Stimulated activated CD4-positive, alpha-beta T cell treated with anti-CD3 and anti-CD28 coated beads, Interleukin-12 subunit alpha, Interleukin-12 subunit beta, amount 100 ng/mL, for 24 hours (primary cell): ENCODE measurements at places on chromosomes 2 and 18.

DNA sequence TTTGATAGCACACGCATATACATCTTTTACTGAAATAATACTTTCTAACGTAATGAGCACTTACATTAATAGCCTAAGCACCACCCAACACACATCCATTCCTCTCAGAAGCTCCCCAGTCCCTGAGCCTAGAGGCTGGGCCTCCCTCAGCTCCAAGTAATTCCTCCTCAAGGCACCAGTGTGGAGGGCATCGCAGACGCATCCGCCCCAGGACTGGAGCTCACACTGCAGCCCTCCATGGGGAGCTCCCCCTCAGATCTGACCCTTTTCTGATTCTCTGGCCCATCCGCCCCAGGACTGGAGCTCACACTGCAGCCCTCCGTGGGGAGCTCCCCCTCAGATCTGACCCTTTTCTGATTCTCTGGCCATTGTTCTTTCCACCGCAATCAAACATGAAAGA is 60.4 kb upstream of the SNTG2 start:
- no peak for DNase-seq

GRCh38 chr2:66125951-66126350 is 309.0 kb upstream of the MEIS1 start:
- no peak for DNase-seq

DNA sequence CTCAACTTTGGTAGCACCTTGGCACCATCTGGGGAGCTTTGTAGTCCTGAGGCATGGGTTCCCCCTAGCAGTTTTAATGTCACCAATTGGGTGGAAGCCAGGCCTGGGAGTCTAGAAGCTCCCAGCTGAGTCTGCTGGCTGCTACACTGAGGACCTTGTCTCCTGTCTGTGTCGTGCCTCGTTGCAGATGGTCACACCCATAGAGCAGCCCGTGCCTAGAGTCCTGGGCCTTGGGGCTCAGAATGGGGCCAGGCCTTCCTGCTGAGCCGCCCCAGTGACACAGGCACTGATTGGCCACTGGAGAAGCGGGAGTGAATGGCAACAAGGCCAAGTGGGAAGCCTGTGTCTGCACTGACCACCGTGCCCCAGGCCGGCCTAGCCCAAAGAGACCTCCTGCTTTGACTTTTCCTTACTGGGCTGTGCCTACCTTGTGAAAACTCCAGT is 113.2 kb downstream of the SH3RF3 start:
- DNase-seq = no peak

DNA sequence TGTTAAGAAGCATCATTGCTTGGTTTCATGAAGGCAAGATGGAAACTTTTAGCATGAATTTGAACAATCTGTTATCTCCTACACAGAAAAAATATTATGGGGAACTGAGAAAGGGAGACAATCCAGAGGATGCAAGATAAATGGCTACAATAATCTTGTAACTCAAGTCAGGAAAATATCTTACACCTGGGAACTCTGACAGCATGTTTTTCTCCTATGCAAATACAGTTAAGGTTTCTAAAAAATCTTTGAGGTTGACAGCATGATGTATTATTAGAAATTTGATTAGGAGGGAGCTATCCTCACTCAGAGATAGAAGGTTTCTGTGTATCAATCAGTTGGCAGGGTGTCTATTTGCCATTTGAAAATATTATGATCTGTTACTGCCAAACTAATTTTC is 75.6 kb downstream of the GPD2 start:
- DNase-seq = no peak

DNA sequence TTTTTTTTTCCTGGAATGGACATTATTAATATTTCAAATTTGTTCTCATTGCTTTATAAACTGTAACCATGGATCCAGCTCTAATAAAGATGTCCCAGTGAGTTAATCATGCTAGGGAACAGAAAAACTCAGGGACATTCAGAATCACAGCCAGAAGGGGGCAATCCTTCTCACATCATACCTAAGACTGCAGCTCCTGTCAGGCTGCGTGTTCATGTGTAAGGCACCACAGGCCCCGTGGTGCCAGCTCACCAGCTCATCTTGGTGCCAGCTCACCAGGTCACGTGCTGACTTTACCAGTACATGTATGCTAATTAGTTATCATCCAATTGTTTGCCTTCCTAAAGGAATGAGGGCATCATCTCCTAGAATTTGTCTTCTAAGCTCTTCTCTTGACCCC is 84.7 kb upstream of the NEDD4L start:
- DNase-seq = no peak

GRCh38 chr2:30527859-30528258 is 80.8 kb downstream of the LCLAT1 start:
- no peak for DNase-seq

GRCh38 chr2:240322231-240322955 is 113.1 kb upstream of the GPC1 start:
- no peak for DNase-seq
